ENCODE measurements at places on chromosomes 2 and 18. TPM values are rescaled to one million over a fixed set of nuclear protein-coding genes. Genes with fewer than 3 reads are reported as not detected.

The GALNT14 gene
- 1.1 TPM for total RNA-seq

The GDF7 gene
- total RNA-seq: 0.48 TPM

The ZEB2 gene
- total RNA-seq: 226 TPM

DNA sequence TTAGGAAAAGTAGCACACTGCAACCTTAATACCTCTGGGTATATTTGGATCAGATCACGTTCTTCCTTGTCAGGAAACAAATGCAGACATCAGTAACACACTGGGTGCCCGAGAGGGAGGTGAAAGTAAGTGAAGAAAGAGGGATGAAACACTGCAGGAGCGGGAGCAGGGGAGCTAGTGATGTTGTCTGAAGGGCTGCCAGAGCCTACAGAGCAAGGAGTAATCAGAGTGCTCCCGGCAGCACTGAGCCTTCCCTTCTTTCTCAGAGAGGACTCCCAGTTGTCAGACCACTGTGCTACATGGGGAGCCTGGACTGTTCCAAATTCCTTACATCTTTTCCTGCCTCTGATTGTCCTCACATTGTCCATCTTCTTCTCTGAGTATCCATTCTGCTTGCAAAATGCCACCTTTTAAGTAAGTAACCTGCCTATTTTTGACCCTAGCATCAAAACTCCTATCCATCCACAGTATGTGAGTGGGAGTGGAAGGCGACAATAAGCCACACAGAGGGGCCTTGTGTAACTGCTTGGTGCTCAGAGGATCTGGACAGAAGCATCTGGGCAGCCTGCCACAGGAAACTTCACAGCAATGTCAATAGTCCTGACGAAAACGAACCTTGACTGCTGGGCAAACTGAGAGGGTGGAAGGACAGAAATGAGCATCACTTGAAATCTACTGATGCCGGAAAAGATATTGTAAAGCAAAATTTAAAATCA is 10.8 kb upstream of the NAB1 start:
- H3K36me3 ChIP-seq: no peaks in the 10 kb centered on the region
- no peak overlapping the region for H3K27ac ChIP-seq
- H3K4me3 ChIP-seq: no peak overlapping the region
- no peak for DNase-seq
- H3K27me3 ChIP-seq: no peaks in the 10 kb centered on the region

The COBLL1 gene
- total RNA-seq: 53.5 TPM

DNA sequence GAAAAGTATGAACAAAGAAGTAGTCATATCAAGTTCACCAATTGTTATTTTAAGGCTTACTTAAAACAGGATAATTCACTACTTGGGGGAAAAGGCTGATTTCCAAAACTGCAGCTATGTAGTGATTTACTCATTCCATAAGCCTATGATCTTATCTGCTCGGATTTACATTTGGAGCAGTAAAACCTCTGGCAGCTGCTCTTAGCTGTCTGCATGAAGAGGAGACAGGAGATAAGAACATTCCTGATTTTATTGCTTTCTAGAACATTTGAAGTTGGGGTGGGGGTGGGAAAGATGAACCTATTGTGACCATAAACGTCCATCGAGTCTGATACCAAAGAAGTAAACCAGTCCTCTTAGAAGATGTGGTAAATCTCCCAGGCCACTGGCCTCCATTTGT is 120.9 kb downstream of the MMADHC start:
- no peak overlapping the region for H3K4me3 ChIP-seq
- no peaks in the 10 kb centered on the region for H3K27me3 ChIP-seq
- H3K27ac ChIP-seq: no peak overlapping the region
- no peaks in the 10 kb centered on the region for H3K36me3 ChIP-seq
- DNase-seq: no peak

DNA sequence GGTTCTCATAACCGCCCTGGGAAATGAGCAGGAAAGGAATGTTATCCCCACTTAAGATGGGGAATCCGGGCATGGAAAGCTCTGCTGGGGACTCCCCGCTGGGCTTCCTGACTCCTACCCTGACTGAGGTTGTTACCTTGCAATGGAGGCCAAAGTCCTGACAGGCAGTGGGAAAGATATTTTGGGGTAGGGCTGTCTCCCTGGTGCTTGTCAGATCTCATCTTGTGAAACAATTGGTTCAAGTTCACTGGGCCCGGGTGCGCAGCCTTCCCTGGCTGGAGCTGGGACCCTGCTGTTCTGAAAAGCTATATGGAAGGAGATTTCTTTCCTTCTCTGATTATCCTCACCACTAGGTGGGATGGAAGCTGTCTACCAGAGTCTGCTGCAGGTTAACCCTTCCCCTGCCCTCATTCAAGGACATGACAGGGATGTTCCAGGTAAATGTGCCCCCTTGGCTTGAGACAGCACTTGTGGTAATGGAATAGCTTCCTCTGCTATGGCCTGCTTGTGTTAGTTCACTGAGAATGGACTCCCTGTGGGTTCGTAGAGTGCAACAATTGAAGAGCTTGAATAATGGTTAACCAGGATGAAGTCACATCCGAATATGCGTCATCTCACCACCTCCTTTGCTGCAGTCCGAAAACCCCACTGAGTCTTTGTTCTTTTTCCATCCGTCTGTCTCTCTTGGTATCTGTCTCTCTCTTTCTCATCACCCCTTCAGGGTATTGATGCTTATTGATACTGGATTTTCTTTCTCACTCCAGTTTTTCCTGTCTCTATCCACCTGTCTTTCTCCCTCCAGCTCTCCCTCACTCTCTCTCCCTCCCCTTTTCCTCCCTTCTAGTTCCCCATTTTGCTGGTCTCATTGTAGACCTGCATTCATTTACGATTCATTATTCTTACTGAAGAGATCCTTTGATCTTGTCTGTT is 67.8 kb upstream of the EPAS1 start:
- no peaks in the 10 kb centered on the region for H3K36me3 ChIP-seq
- peaks cover 1% of the 10 kb centered on the region for H3K4me1 ChIP-seq
- DNase-seq: no peak
- H3K27me3 ChIP-seq: no peaks in the 10 kb centered on the region
- H3K27ac ChIP-seq: no peak overlapping the region
- H3K4me3 ChIP-seq: no peak overlapping the region

The ZNF519 gene
- total RNA-seq: 8.1 TPM

- no peak overlapping the region for H3K4me3 ChIP-seq
- H3K27ac ChIP-seq: peak overlapping the region; percentile 16
- peak; percentile 12 for DNase-seq
Observed at GRCh38 chr2:67503066-67503795, 106.1 kb downstream of the ETAA1 start.

The MBP gene
- total RNA-seq: 24.2 TPM

DNA sequence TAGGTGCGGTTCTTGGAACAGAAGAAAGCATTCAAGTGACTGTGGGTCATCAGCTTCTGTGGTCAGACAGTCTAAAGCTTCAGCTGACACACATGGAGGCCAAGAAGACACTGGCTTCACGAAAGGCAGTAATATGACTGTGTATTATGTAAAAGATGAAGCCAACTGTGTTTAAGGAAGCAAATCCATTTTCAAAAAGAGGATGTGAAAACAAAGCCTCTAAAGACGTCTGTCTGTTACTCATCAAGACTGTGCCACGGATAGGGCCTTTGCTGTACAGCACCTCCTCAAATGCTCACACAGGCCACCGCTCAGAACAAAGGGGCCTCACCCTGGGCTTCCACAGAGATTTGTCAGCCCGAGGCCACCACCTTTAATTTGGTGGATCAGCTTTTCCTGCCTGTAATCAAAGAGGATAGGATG is 21.1 kb upstream of the TMEM163 start:
- no peaks in the 10 kb centered on the region for H3K27me3 ChIP-seq
- no peak overlapping the region for H3K27ac ChIP-seq
- no peaks in the 10 kb centered on the region for H3K36me3 ChIP-seq
- H3K4me1 ChIP-seq: no peaks in the 10 kb centered on the region

DNA sequence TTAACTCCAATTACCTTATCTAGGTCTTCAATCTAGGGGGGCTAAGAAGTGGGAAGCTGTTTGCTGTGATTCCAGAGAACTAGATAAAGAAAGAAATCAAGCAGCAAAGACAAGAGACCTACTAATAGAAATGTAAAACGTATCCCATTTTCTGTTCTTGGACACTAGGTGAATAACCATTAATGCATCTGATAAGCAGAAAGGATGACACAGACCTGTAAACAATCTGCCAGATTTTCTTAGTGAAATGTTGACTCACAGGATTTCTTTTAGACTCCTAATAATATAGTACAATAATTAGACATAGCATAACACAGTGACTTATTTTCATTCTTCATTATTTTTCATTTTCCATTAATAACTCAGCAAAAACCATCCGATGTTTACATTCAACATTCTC is 1.3 kb downstream of the WDR35 start:
- H3K27ac ChIP-seq: no peak overlapping the region
- H3K27me3 ChIP-seq: no peaks in the 10 kb centered on the region
- peak overlapping the region; percentile 62 for H3K4me3 ChIP-seq
- H3K4me1 ChIP-seq: peaks cover 3% of the 10 kb centered on the region
- DNase-seq: no peak

GRCh38 chr18:6482198-6482977 is 67.7 kb upstream of the L3MBTL4 start:
- no peak overlapping the region for H3K4me3 ChIP-seq
- H3K27ac ChIP-seq: no peak overlapping the region
- H3K36me3 ChIP-seq: no peaks in the 10 kb centered on the region
- no peaks in the 10 kb centered on the region for H3K27me3 ChIP-seq

The MYO1B gene
- total RNA-seq: 29.5 TPM

DNA sequence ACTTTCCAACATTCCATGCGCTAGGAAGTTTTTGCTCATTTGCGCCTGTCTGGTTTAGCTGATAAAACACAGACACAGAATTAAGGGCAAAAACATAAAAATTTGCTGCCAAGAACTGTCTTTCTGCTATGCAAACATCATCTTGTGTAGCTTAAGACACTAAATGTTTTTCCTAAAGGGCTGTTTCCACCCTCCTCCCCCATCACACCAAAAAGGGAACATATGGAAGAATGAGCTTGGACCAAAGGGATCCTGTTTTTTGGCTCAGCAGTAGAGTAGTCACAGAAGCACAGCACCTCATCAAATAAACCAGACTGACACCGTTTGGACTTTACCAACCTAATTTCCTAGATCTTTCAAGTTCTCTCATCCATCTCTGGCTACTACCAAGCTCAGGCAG is 210.1 kb downstream of the ZNF521 start:
- H3K27ac ChIP-seq: peak overlapping the region; percentile 7
- H3K4me3 ChIP-seq: no peak overlapping the region
- no peaks in the 10 kb centered on the region for H3K27me3 ChIP-seq
- no peaks in the 10 kb centered on the region for H3K36me3 ChIP-seq
- H3K4me1 ChIP-seq: peaks cover 14% of the 10 kb centered on the region
- no peak for DNase-seq

GRCh38 chr2:168804214-168804613 is 1.8 kb downstream of the NOSTRIN start:
- peak; percentile 34 for DNase-seq
- no peaks in the 10 kb centered on the region for H3K36me3 ChIP-seq
- no peaks in the 10 kb centered on the region for H3K27me3 ChIP-seq

GRCh38 chr18:68299906-68300305 is 415.0 kb downstream of the TMX3 start:
- no peak overlapping the region for H3K27ac ChIP-seq
- DNase-seq: no peak
- no peak overlapping the region for H3K4me3 ChIP-seq
- H3K4me1 ChIP-seq: no peaks in the 10 kb centered on the region
- H3K27me3 ChIP-seq: no peaks in the 10 kb centered on the region

GRCh38 chr2:202149155-202149762 is 76.2 kb downstream of the KIAA2012 start:
- no peak overlapping the region for H3K4me3 ChIP-seq
- no peaks in the 10 kb centered on the region for H3K36me3 ChIP-seq
- peak; percentile 79 for DNase-seq
- H3K4me1 ChIP-seq: peaks cover 14% of the 10 kb centered on the region
- H3K27ac ChIP-seq: peak overlapping the region; percentile 67

DNA sequence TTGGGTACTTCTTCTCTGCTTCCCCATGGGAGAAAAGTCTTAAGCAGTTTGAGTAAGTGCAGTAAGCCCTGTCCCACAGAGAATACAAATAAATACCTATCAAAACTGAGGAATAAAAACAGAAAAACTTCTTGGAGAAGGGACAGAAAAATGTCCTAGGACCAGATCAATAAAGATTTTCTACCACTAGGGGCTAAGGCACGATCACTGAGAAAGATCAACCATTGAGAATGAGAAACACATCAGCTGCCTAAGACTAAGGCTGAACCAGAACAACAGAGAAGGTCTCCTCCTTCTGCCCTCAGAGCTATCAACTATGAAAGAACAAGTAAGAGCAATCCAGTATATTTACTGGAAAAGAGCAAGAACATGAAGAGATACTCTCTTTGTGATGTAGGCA is 763.6 kb upstream of the LRRTM1 start:
- no peak for DNase-seq
- no peak overlapping the region for H3K4me3 ChIP-seq
- no peak overlapping the region for H3K27ac ChIP-seq
- H3K4me1 ChIP-seq: no peaks in the 10 kb centered on the region
- no peaks in the 10 kb centered on the region for H3K36me3 ChIP-seq

- no peak overlapping the region for H3K4me3 ChIP-seq
- no peaks in the 10 kb centered on the region for H3K36me3 ChIP-seq
- no peak for DNase-seq
Observed at GRCh38 chr2:149924028-149924427, 336.5 kb upstream of the MMADHC start.

DNA sequence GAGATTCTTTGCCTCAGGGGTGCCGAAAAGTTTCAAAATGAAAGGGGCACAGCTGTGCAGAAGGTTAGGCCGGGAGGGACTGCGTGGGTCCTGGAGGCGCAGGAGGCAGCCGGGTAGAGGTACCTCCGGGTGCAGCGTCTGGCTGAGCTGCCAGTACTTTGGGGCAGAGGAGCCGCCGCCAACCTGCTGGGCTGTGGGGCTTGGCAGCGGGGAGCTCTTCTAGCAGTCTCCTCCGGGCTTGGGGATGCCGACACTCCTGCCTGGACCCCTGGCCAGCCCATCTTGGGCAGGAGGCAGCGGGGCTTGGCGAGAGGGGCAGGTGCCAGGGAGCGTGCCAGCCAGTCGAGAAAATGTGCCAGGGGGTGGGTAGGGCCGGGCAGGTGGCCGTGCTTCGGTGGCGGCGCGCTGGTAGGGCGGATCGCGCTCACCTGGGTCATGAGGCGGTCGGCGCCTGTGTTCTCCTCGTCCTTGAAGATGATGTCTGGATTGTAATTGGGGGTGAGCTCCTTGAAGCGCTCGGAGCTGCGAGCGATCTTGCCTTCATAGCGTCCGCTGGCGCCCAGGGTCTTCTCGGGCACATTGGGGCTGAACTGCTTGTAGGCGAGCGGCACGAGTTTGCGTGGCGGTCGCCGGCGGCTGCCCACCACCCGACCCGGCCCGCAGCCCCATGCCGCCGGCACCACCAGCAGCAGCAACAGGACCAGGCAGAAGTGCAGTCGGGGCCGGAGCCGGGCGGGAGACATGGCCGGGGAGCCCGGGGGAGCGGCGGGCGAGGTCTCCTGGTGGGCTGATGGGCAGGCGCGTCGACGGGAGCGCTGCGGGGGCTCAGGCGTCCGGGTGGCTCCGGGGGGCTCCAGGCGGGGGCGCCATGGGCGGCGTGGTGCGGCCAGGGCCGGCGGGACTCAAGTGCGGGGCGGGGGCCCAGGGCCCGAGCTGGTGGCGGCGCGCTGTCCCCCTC is 717 bp downstream of the IHH start:
- DNase-seq: no peak
- peaks cover 7% of the 10 kb centered on the region for H3K4me1 ChIP-seq
- H3K27me3 ChIP-seq: peaks cover 3% of the 10 kb centered on the region
- peak overlapping the region; percentile 32 for H3K4me3 ChIP-seq
- H3K36me3 ChIP-seq: no peaks in the 10 kb centered on the region
- no peak overlapping the region for H3K27ac ChIP-seq

The RAB27B gene
- total RNA-seq: 0.05 TPM

Measured in ovary (tissue), 10 donors.